ENCODE measurements at places on chromosomes 3 and 15.
A peak's percentile ranks its signal among the peaks of the same experiment; 100 is the strongest.

DNA sequence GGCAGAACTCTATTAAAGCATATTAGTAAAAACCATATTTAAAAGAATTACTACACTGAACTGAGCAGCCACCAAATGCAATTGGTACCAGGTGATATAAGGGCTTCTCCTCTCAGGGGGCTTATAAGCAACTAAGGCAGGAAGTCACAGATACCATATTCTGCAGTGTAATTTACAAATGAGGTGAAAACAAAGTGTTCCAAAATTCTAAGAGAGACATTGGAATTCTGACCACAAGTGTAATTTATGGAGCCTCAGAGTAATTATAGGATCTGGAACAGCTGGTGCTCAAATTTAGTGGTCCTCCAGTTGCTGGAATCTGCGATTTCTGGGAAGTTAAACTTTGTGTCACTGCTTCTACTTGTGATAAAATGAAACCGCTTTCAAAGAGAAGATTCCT is 3.1 kb upstream of the NR1I2 start:
- DNase-seq: no peak

DNA sequence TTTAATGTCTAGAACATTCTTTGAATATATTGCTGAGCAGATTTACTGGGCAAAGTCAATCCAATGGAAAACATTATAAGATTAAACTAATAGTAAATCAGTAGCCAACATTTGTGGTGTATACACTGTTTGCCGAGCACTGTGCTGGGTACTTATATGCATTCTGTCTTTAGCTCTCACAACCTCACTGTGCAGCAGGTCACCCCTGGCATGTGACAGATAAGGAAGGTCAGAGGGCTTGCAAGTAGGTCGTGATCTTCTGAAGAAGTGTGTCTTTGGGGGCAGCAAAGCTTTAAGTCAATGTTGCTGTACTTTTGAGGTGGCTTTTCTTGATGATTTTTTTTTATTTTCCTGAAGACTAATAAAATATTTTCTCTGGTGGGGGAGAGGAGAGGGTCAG is 62.2 kb downstream of the TCAIM start:
- no peak for DNase-seq

GRCh38 chr3:196519718-196520082 is 4.6 kb upstream of the SMCO1 start:
- no peak for DNase-seq

GRCh38 chr3:188006726-188007393 is 147.1 kb upstream of the LPP start:
- DNase-seq: no peak

- DNase-seq: no peak
These were observed 6.2 kb downstream of the ALPK3 start for GRCh38 chr15:84823282-84823878.

DNA sequence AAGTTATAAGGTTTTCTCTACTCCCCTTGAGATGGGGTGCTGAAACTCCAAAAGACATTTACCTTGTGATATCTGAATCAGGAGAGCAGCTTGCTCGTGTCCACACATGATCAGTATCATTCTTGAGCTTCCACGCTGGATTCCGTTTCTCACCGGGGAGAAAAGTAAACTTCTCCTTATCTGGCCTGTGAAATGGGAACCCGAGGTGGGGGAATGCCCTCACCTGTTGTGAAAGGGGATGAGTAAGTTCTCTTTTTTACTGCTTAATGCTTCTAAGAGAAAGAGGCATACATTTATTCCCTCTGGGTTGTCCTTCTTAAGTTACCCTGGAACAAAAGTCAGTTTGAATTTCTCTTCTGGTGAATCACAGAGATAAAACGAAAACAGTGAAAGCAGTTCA is 440.5 kb upstream of the ADAMTS9 start:
- DNase-seq: no peak

DNA sequence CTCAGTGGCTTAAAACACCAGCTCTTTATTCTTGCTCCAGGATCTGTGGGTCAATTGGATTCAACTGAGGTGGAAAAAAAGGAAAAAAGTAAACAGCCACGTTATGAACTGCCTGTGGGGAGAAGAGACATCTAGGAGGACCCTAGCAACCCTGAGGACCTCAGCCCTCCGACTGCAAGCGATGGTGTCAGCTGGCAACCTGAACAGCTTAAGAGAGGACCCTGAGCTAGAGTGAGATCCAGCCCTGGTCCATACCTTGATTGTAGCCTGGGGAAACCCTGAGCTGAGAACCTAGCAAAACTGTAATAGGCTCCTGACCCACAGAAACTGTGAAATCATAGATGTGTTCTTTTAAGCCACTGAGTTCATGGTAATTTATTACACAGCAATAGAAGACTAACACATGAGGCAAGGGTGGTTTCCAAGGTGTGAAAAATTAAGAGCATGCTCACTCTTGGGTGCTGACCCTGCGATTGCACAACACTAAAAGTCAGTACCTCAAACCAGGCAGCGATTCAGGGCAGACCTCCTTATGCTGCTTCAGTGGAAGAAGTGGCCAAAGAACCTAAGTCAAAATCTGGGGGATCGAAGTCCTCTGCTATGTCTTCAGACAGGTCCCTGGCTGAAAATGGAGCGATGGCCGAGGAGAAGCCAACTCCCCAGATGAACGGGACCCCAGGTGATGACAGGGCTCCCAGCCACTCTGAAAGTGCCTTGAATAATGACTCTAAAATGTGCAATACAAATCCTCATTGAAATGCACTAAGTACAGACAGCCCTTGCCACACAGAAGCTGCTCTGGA is 57.7 kb downstream of the GASK1A start:
- DNase-seq: no peak

- no peak for DNase-seq
These were observed 32.0 kb downstream of the TM4SF4 start for GRCh38 chr3:149506540-149506939.

GRCh38 chr3:112460519-112461195 is 38.6 kb downstream of the BTLA start:
- DNase-seq: no peak

- no peak for DNase-seq
These were observed 69.3 kb upstream of the KLF13 start for GRCh38 chr15:31257286-31257685.

DNA sequence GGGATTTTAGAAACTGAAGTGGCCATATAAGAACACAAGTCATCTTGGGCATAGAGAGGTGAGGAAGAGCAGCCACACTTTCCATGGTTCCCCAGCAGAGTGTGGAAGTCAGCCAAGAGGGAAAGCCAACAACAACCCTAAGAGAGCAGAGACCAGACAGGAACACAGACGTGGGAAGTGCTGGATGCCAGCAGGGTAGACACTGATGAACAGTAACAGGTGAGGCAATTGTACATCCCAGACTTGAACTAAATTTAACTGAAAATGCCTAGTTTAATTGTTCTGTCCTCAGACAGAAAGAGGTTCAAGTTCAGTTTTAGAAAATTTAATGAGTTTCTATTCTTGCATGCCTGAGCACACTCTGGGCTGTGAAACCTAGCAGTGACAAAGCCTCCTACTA is 212.1 kb downstream of the ATP8B4 start:
- no peak for DNase-seq

DNA sequence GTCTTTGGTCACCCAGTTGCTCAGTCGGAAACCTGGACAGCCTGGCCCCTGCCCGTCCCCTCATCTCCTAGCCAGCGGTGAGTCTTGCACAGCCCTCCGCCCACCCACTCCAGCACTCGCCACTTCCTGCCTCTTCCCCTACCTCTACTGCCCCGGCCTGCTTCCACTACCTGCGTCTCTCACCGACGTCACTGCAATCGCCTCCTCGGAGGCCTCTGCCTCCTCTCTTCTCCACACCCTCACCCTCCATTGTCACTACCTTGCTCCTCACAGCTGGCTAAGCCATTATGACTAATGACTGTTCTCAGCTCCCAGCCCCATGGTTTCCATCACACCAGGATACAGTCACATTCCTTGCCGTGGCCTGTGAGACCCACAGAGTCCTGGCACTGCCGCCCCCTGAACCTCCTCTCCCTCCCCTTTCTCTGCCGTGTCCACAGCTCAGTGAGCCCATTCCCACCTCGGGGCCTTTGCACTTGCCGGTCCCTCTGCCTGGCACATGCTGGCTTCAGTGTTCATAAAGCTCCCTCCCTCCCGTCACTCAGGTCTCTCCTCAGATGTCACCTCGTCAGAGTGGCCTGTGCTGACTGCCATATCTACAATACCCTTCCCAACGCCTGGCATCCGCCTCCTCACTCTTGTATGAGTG is 104.8 kb downstream of the FBLN2 start:
- DNase-seq: no peak

DNA sequence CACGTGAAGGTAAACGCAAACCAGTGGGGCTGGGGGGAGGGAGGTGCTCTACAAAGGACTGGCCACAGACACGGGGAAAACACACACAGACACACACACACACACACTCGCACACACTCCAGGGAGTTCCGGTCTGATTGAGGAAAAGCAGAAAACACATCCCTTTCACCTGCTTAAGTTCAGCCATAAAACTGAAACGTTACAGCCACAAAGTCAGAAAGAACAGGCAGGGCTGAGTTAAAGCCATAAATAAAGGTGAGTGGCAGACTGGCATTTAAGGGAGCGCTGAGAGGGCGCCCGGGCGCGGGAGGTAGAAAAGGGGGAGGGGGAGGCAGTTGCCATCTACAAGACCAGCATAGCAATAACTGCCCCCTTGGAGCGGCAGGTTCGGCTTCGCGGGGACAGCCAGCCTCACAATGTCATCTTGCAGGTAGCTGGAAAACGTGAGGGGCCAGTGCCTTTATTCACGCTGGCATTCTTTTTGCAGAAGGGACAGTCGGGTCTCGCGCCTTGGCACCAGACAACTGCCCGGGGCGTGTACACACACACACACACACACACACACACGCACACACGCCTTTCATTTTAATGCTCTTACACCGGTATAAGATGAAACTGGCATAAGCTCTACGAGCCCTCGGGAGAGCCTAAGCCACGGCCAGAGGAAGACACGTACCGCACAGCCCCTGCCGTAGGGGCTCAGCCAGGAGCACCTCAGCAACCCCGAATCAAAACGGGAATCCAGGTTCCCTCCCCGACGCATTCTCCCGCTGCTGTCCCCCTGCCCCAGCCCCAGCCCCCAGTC is 866 bp downstream of the TNIK start:
- peak; percentile 37 for DNase-seq

- DNase-seq: no peak
These were observed 60.9 kb upstream of the MEX3B start for GRCh38 chr15:82106679-82107078.

GRCh38 chr15:55694652-55695150 is 48.3 kb downstream of the PRTG start:
- no peak for DNase-seq

- DNase-seq: no peak
These were observed 10.7 kb downstream of the IGF1R start for GRCh38 chr15:98658831-98659699.

DNA sequence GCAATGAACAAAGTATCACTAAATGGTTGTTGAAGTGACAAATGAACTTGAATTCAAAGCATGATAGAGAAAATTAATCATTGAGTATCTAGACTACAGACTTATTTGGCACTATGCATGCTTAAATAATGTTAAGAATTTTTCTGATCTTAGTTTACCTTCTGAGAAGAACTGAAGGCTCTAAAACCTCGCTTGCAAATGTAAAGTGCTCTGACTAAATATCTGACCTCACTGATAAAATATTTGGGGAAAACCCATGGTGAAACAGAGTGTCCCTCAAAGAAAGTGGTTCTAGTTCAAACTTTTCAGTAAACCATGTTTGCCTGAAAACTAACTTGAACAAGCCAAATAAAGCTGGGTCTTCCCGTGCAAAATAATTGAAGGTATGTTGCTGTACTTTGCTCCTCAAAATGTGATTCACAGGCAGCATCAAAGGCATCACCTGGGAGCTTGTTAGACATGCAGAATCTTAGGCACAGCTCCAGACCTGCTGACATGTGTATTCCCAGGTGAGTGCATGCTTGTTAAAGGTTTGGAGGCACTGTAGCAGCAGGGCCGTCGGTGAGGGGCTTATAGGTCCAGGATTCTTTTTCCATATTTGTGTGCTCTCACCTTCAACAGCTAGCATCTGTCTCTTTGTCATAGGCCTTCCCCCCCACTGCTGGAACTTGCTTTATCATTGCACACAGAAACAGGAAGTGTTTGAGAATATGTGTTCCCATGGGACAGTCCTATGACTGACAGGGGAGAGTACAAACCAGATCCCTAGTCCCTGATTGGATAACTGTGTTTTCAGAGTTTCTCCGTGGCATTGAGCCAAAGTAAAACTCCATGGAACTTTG is 524.2 kb upstream of the LMCD1 start:
- DNase-seq: no peak

DNA sequence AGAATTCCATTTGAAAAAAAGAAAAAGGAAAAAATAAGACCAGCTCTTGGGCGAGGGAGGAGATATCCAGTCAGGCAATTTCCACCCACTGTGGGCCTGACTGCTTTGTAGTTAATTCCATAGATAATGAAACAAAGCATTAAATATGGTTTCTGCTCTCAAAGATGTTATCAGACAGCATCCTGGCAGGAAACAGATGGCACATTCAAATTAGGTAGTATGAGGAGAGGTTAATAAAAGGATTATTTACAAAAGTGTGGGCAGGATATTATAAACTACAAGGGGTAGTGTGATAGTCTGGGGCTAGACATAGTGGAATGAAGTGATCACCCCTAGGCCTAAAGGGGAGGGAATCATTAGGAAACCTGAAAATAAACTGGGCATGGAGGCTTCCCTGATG is 193.2 kb downstream of the CLSTN2 start:
- DNase-seq: no peak

DNA sequence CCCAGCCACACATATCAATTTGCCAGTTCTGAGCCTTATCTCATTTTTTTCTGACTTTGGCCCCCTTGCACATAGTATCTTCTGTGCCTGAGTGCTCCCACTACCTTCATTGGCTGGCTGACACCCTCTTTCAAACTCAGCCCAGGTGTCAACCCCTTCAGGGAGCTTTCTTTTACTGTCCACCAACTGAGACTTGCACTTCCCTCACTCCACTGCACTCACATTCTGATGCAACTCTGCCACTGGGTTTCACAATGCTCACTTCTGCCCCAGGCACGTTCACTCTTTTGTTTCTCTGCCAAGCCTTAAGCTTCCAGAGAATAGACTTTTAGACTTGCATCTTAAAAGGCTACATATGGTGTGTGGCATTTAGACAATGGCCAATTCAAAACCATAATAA is 101.5 kb upstream of the CBLB start:
- no peak for DNase-seq

DNA sequence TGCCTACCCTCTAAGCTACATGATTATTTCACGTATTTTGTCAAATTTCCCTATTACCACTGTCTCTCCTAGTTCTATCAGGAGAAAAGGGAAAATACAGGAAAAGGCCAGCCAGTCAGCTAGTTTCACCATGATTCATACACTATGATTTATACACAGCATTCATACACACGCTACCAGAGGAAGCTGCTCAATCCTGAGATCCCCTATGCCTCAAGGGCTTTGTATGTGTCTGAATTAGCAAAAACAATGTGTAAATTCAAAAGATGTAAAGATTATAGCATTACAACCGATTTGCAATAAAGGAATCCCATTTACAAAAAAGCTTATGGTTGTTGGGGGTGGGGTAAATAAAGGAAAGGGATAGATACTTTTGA is 3.1 kb upstream of the ACKR4 start:
- DNase-seq: no peak

- DNase-seq: no peak
These were observed 243.6 kb downstream of the EDEM1 start for GRCh38 chr3:5431146-5431545.

All from stimulated activated CD4-positive, alpha-beta T cell treated with anti-CD3 and anti-CD28 coated beads, Interleukin-1b, Interleukin-23, amount 100 ng/mL, for 48 hours (primary cell).